Smooth muscle cell of bladder (primary cell): ENCODE measurements at places on chromosomes 3 and 15. TPM values are rescaled to one million over a fixed set of nuclear protein-coding genes. Genes with fewer than 3 reads are reported as not detected.

Gene PLSCR5
- not detected in 2 replicates for total RNA-seq

Gene IVD
- 40.1 and 44.2 TPM in 2 replicates for total RNA-seq

Gene PLSCR2
- total RNA-seq: not detected in 2 replicates

Gene CCR8
- total RNA-seq: not detected in 2 replicates

Gene SPINK8
- total RNA-seq: not detected in 2 replicates

Gene NPAP1
- total RNA-seq: not detected in 2 replicates

Gene EPHA6
- under 0.01 and 0.18 TPM in 2 replicates for total RNA-seq

Gene PLA2G4B
- total RNA-seq: 0.71 and 0.92 TPM in 2 replicates

Gene CPNE4
- total RNA-seq: under 0.01 TPM in 1 of 2 replicates, not detected in the other

Gene SLMAP
- 37.1 and 39.7 TPM in 2 replicates for total RNA-seq

Gene HYAL1
- total RNA-seq: 1.6 and 2.5 TPM in 2 replicates

Gene FGF12
- 0.09 TPM in 1 of 2 replicates, not detected in the other for total RNA-seq

Gene PP2D1
- not detected in 2 replicates for total RNA-seq

Gene PATL2
- 0.28 and 0.43 TPM in 2 replicates for total RNA-seq

Gene CMTM8
- total RNA-seq: not detected in 2 replicates

Gene CCDC39
- total RNA-seq: not detected in 2 replicates

Gene SPSB4
- not detected in 2 replicates for total RNA-seq

Gene C2CD4A
- total RNA-seq: not detected in 2 replicates

Gene GOLGA8S
- under 0.01 TPM in 2 replicates for total RNA-seq

Gene CCDC54
- not detected in 2 replicates for total RNA-seq

Gene FEZF2
- not detected in 2 replicates for total RNA-seq

Gene PRR20G
- total RNA-seq: not detected in 2 replicates

Gene TMEM40
- not detected in 2 replicates for total RNA-seq

Gene FBXL22
- 0.57 and 1.4 TPM in 2 replicates for total RNA-seq

Gene ZNF385D
- total RNA-seq: 0.09 and 0.14 TPM in 2 replicates

Gene SMAD3
- total RNA-seq: 33.3 and 35.8 TPM in 2 replicates

Gene OIP5
- total RNA-seq: 0.43 and 0.74 TPM in 2 replicates

Gene GRAMD1C
- 1.3 and 2.1 TPM in 2 replicates for total RNA-seq

Gene LDHAL6B
- total RNA-seq: not detected in 2 replicates

Gene SERPINI2
- total RNA-seq: not detected in 2 replicates

Gene NTRK3
- total RNA-seq: 0.28 TPM in 2 replicates

Gene MNS1
- 0.65 and 1.1 TPM in 2 replicates for total RNA-seq

Gene CYP8B1
- not detected in 2 replicates for total RNA-seq

Gene PPP1R2
- 103 and 111 TPM in 2 replicates for total RNA-seq

Gene SYNPR
- total RNA-seq: not detected in 2 replicates

Gene TNNC1
- total RNA-seq: 1.00 and 1.8 TPM in 2 replicates

Gene MUC20
- total RNA-seq: 0.57 and 0.74 TPM in 2 replicates

Gene MAP1A
- total RNA-seq: 38.8 and 40.8 TPM in 2 replicates
